ENCODE measurements at places on chromosomes 13 and 19. TPM values are rescaled to one million over a fixed set of nuclear protein-coding genes. Genes with fewer than 3 reads are reported as not detected.

NECTIN2 gene
- total RNA-seq, result 207 TPM

DOHH gene
- total RNA-seq, result 24.1 TPM

GRCh38 chr13:38826182-38826813 is 139.4 kb downstream of the FREM2 start:
- no peak for DNase-seq

DNA sequence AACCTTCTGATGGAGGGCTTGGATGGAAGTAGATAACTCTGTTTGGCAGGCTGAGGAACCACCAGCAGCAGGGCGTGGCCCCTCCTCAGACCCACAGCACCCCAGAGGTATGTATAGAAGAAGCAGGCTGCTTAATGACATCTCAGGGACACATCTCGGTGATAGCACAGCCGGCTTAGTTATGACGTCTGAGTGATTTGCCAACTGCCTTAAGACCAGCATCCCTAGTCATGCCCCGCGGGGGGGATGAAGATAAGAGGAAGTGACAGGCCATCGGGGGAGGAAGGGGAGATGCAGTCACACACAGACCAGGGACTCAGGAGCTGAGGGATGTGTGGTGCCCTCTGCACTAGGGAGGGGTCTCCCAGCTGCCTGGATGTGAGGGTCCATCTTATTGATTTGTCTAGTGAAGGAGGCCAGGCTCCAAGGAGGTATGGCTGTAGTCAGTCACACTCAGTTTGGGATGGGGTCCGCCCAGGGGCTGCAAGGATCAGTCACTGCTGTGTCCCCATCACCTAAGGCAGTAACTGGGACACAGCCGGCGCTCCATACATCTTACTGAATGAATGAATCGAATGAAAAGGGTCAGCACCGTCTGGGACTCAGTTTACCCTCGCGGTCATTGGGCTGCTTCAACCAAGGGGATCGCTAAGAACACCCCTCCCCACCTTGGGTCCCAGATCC is 19.2 kb upstream of the ERCC1 start:
- DNase-seq, result peak; percentile 55

DNA sequence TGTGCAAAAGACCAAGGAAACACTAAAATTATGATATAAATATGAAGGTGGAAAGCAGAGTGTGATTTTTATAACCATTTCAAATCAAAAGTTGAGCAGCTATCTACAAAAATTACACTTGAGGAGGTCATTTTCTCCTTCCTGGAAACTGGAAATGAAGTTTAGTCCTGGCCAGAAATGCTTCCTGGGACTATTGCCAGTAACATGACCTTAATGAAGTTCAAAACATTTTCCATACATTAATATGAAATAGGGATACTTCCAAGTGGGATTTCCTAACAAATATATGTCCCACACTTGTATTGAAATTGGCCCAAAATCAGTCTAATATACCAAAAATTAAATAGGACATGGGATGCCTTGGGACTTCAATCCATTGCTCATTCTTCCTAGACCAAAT is 1556.8 kb upstream of the MIR17HG start:
- DNase-seq, result no peak

Measured in H7 (cell line).